ENCODE measurements at places on chromosomes 2 and 18.

DNA sequence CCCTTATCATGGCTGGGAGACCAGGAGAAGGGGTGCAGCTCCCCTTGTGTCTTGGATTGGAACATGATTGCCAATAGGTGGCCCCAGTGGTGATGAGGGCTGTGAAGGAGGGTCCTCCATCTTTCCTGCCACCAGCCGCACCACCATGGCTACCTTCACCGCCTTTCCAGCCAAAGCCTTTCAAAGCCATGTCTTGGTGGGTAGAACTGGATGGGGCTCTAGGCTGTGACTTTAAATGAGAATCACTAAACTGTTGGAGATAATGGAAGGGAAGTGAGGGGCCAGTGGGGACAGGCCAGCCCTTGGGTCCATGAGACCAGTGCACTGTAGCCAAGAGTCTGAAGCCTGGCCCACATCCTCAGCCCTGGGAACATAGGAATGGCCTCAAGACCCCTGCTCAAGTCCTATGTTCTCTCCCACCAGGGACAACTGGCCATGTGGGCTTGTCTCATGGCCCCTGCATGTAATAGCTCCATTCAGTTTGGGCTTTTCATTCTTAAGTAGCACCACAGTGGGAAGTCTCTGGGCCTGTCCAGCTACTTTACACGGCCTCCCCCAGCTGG is 345.7 kb downstream of the DYSF start:
- peak; percentile 2 for DNase-seq

DNA sequence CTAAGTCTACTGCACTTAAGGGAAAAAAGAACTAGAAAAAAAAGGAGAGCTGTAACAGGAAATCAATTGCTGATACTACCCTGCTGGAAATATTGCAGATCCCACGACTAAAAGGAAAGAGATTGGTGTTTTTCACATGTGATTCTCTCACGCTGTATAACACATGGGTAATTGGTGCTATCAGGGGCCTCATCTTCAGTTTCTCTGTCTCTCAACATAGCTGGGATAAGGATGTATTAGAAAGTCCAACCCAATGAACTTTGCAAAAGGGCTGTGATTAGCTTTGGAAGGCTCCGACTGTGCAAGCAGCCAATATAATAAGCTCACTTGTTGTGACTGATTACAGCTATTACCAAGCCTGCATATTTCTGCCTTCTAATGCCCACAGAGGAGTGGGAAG is 133.4 kb downstream of the NRP2 start:
- DNase-seq, result no peak

DNA sequence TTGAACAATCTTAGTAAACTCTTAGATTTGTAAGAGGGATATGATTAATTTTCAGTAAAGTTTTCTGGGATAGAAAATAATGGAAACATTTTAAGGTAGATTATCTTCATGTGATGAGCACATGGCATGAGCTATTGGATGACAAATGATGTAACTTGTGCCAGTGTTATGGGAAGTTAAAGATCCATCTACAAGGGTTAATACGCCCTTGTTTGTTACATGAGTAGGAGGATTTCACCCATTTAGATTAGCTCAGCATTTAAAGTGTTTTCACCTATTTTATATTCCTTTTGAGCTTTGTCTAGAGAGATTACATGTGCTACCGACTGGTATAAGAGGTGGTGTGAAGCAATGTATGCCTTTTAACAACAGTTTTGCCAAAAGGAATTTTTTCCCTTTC is 5.6 kb downstream of the CLIP4 start:
- no peak for DNase-seq

- DNase-seq, result no peak
Measured at GRCh38 chr2:34070196-34070595, 471.1 kb upstream of the FAM98A start.

DNA sequence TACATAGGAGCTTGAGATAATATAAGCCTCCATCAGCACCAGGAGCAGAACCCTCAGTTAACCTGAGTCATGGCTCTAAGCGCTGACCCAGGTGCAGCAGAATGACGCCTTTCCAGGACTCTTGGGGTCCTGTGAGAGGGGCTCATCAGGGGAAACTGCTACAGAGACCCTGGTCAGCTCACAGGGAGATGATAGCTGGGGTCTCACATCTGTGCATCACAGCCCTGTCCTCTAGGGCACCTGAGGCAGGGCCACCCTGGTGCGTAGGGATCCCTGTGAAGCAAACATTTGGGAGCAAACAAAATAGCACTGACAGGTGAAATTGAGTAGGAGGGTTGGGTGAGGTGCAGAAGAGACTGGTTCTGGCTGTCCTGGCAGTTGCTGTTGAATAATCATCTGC is 219.2 kb downstream of the SH3RF3 start:
- DNase-seq, result no peak
